ENCODE measurements at places on chromosomes 3 and 15.

DNA sequence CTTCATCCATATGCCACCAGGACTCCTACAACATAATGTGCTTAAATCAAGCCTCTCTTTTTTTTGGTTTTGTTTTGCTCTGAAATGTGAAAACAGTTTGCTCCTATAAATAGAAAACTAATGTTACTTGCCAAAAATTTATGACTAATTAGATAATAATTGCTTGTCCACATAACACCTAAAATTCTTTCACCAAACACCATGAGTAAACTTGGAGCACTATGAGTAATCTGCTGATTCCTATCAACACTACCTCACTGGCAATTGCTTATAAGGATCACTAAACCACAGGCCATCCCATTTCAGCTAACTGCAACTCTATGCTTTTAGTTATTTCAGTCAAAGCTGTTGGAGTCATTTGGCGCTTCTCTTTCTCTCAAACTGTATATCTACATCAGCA lies 252.7 kb downstream of the EPHA3 start:
- no peak for DNase-seq

GRCh38 chr3:119632216-119632615 lies 28.2 kb downstream of the POPDC2 start:
- DNase-seq, result no peak

DNA sequence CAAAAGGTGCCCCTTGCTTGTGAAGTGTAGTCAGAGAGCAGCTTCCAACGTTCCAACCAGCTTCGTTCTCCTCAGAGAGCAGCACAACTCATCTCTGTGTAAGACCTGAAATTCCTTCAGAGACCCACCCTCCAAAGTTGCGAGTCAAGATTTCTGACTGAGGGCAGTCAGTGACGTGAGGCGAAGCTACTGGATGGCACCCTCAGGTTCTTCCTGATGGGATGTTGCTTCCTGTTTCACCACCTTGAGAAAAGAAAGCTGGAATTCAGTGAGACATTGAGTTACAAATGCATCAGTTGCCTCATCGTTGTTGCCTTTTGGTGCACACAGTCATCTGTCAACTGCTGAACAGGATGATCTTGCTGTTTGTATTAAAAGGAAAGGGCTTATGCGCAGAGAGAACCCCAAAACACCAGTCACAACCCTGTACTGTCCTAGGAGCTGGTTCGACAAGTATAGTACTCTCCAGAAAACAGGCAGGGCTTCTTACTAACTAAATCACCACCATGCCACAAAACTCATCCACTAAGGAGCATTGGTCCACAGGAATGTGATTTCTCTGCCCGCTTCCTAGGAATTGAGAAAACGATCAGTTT lies at the start of gene CERS3:
CERS3 (minus strand) TSS at position 118 of the 596 bp plus-strand sequence. CDS start 27,101 bp downstream, outside the sequence.
- no peak for DNase-seq

- DNase-seq, result no peak
These were observed 47.9 kb downstream of the QTRT2 start for GRCh38 chr3:114104414-114104813.

- no peak for DNase-seq
These were observed 234.5 kb upstream of the GOLGA6L4 start for GRCh38 chr15:84001037-84001436.

GRCh38 chr3:155960060-155960459 lies 89.6 kb downstream of the GMPS start:
- DNase-seq, result no peak

GRCh38 chr3:118963711-118964110 lies 70.9 kb downstream of the IGSF11 start:
- DNase-seq, result no peak

DNA sequence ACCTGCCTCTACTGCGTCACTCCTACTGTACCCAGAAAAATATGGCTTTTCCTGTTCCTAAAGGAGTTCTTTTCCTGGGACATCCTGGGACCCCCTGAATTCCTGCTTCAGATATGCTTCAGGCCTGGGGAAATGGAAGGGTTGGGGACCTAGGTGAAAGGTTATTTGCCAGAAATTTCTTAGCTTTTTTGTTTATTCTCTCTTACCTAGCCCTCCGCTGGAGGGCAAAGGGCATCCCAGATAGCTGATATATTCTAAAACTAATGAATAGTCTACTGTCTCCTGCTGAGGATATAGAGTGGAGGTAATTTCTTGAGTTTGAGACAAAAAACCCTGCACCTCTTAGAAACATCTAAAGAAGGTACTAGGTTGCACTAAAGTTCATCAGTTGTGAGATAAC lies 3.6 kb upstream of the ZNF148 start:
- DNase-seq, result no peak

GRCh38 chr15:32994810-32995424 lies 199.6 kb downstream of the FMN1 start:
- DNase-seq, result peak; percentile 22

- DNase-seq, result no peak
These were observed 138.0 kb upstream of the SMAD3 start for GRCh38 chr15:66927201-66928077.

DNA sequence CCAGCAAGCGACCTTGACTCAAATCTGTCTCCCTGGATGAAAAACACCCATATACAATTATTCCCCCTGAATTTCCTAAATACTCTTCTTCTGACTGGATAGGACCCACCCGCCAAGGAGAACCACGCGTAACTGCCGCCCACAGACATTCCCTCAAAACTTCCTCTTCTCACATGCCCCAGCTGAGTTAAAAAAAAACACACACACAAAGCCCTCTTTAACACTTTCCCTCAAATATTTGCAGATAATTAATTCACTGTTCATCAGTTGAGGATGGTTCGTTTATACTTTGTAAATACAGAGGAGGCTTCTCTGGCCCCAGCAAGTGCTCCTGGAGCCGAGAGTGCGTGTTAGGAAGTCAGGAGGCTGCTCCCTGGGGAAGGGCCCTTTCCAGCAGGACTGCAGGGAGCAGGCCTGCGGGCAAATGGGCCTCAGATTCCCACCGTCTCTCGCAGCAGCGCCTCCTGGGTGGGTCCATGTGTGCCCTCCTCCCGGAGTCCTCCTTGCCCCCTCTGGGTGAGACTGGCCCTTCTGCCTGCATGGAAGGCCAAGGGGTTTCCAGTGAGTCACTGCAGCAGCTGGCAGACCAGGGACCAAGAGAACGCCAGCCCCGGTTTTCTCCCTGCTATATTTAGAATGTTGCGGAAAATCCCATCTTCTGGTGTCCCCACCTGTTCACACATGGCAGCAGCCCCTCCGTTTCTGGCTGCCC lies 46.8 kb downstream of the MGLL start:
- DNase-seq, result no peak

DNA sequence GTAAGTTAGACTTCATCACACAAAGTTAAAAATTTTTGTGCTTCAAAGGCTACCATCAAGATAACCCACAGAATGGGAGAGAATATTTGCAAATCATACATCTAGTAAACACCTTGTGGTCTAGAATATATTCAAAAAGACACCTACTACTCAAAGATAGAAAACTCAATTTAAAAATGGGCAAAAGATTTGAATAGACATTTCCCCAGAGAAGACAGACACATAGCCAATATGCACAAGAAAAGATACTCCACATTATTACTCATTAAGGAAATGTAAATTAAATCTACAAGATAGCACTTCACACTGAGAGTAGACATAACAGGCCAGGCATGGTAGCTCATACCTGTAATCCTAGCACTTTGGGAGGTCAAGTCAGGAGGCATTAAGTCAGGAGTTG lies 87.8 kb upstream of the MANF start:
- no peak for DNase-seq

DNA sequence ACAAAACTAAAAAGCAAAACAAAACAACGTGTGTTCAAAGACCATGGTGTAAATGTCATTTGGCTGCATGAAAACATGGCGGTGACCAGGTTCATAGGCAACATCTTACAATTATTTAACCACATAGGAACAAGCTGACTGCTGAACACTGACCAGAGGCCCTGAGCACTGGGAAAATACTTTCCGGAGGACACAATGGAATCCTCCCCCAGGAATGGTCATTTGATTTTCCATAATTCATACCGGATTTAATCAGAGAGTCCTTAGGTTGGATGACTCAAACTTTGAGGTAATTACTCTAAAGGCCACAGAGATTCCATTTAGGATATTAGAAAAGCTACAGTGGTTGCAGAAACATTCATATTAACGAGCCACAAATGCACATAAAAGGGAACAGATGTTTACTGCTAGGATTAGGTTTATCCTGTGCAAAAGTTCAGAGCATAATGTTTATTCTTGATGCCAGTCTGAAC lies 254.7 kb downstream of the NR1D2 start:
- no peak for DNase-seq

GRCh38 chr3:42819351-42819965 lies 10.2 kb downstream of the ACKR2 start:
- peak; percentile 29 for DNase-seq

DNA sequence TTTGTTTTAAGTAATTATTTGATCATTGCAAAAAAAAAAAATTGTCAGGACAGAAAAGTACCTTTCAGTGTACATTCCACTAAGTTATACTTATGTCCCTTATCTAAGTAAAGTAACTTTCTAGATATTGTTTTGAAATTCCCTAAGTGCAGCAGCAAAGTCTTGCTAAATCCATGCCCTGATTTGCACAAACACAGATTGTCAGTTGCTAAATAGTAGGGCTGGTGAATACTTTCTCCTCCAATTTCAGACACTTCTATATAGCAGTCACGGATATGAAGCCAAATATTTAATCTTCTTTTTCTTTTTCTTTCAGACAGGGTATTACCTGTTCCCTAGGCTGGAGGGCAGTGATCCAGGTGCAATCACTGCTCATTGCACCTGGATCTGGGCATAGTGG lies 12.9 kb downstream of the LRRC2 start:
- DNase-seq, result no peak

DNA sequence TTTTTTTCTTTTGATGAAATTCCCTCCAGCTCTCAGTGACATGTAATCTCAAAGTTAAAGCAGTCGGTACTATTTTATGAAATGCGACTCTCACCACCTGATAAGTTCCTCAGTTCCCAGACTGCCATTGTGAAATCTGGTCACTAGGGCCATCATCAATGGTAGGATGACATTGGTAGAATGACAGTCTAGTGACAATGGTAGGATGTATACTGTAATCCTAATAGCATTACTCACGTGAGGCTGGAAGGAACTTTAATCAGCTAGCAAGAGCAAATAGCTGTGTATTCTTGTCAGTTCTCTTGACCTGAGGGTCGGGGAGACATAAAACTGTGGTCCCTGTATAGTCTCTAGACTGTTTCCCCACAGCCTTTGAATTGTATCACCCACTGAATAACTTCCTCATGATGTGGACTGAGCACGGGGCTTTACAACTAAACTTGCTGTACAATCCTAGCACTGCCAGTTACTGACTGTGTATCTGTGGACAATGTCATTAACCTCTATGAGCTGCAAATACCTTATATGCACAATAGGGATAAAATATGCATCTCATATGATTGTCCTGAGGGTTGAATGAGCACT lies 23.2 kb downstream of the TRAT1 start:
- DNase-seq, result no peak

DNA sequence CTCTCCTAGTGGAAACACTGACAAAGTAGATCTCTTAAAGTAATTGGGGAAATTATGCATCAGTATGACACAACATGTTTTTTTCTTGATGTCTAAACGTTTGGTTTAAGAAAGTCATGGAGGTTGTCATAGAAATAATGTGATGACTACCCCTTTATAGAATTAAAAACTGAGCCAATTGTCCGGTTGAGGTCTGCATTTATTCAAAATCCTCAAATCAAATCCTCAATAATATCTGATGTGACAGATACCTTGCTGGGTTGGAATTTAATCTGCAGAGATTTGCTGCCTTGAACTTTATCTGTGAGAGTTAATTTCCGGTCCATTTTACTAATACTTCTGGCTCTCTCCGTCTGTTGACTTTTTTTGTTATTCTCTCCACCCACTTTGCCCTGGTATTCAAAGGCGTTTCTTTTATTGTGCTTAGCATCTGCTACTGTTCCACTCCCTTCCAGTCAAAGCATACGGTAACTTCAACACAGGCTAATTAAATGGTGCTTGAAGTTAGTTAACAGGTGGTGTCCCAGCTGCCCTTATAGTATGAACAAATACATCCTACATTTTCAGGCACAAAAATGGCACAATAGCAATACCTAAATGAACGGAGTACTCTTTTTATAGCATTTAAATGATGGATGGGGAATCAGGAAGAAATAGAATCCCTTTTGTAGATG lies 628.3 kb downstream of the ROBO1 start:
- DNase-seq, result no peak

GRCh38 chr15:58307313-58307961 lies 124.4 kb upstream of the LIPC start:
- DNase-seq, result peak; percentile 62

GRCh38 chr15:73799466-73799865 lies 46.3 kb upstream of the INSYN1 start:
- DNase-seq, result no peak

DNA sequence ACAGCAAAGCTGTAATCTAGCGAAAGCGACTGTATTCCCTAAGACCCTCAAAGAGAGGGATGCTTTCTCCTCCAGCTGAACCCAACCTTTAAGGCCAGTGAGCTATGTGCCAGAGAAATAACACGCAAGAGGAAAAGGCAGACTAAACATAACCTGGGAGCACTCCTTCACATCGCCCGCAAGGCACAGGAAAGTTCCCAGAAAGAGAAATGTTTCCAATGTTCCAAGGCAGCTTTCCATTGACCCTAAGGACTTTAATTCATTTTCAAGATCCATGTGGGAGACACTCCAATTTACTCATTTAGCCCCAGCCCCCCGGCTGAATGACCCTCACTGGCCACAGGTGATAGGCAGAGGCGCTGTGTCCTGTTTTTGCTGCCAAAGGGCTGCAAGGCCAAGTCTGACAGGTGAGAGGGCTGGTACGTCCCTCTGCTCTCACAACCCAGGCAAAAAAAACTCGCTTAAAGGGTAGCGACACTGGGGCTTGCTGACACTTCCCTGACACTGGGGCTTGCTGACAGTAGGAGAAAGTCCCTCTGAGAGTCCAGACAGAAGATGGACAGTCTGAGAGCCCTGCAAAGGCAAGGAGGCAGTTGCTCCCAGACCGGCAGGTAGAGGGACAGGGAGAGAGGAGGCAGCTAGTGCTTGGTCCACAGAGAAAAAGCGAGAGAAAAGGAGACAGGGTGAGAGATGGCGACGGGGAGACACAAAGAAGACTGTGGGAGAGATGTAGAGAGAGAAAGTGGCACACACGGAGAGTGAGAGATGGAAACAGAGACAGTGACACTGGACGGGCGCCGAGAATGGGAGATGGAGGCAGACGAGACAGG lies 702 bp downstream of the ARHGEF3 start:
- peak; percentile 69 for DNase-seq

GRCh38 chr15:74453925-74454763 lies 6.8 kb downstream of the UBL7 start:
- no peak for DNase-seq

GRCh38 chr3:149377408-149378364 lies at the start of gene TM4SF1:
TSS of gene TM4SF1 (minus strand) at chr3:149377649. CDS start at chr3:149377547, 102 bp downstream.
- peak; percentile 57 for DNase-seq

- no peak for DNase-seq
These were observed 7.9 kb downstream of the FSIP1 start for GRCh38 chr15:39774688-39775267.

DNA sequence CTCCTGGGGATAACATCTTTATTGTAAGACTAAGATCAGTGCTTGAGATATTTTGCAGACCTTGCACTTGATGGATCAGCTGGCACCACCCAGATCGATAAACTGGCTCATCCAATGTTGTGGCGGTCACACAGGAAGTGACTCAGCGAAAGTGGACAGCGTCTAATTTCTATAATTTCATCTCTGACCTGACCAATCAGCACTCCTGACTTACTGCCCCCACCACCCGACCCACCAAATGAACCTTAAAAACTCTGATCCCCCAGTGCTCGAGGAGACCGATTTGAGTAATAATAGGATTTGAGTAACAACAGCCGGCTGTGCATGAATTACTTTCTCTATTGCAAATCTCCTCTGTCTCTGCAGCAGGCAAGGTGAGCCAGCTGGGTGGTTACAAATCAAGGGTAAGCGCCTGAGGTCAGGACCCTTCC lies 62.7 kb upstream of the RNU6-1 start:
- no peak for DNase-seq

- DNase-seq, result no peak
These were observed 45.5 kb downstream of the SLC28A1 start for GRCh38 chr15:84929795-84930603.

Data from spinal cord (tissue), 10 donors.